ENCODE measurements at places on chromosomes 5 and 9.

GRCh38 chr9:126581893-126582292, 31.8 kb upstream of the LMX1B start:
- no peak for DNase-seq

DNA sequence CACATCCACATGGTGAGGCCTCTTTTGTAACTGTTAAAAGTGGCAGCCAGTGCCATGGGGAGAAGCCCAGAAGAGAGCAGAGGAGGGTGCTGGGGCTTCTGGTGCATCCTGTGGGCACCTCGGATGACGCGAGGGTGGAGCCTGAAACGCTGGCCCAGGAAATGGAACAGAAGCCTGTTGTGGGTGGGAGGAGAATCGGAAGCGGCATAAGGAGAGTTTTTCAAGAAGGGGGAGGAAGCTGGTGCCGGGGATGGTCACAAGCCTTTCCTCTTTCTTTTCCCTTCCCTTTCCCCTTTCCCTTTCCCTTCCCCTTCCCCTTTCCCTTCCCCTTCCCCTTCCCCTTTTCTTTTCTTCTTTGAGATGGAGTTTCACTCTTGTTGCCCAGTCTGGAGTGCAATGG, 12.9 kb downstream of the ANKRD33B start:
- no peak for DNase-seq

GRCh38 chr5:148314187-148314586, 2.0 kb downstream of the SPINK7 start:
- DNase-seq = no peak

DNA sequence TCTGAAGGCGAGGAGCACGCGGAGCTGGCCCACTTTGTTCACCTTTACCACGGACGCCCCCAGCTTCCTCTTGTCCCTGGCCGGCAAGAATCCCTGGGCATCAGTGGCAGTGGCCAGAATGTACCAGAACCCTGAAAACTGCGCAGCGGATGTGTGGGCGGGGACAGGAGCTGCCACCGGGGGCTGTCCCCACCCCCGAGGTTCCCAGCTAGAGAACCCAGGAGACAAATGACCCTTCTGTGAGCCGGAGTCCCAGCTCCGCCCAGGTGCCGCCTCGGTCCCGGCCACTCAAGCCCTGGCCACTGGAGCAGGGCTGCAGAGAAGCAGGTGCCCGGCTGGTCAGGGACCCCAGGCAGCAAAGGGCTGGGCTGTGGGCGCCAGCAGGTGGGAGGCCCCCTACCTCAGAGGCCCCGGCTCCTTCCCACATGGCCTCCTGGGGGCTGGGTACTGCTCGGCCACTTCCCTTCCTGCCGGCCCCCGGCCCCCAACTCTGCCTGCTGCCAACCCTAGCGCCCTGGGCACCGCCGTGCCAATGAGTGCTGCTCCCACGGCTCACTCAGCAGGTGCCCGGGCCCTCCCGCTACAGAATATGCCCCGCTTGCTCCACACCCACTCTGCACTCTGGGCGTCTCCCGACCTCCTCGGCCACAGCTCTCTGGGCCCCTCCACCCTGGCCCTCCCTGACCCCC, 713 bp downstream of the LCN10 start:
- no peak for DNase-seq
